ENCODE measurements at places on chromosomes 7 and 10.

DNA sequence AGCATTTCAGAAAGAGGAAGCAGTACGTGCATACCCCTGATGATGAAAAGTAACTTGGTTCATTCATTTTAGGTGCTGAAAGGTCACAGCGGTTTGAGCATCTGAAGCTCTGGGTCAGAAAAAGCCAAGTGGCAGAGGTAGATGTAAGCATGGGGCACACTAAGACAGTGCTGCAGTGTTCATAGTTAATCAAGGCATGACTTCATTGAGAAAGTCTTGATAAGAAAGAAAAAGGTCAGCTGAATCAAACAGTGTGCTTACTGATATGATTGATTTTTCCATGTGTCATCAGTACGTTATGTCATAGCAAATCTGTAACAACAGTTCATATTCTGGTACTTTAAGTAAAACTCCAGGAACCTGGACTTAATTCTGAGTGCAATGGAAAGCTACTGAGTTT lies 107.7 kb upstream of the PCLO start:
- no peak for DNase-seq

DNA sequence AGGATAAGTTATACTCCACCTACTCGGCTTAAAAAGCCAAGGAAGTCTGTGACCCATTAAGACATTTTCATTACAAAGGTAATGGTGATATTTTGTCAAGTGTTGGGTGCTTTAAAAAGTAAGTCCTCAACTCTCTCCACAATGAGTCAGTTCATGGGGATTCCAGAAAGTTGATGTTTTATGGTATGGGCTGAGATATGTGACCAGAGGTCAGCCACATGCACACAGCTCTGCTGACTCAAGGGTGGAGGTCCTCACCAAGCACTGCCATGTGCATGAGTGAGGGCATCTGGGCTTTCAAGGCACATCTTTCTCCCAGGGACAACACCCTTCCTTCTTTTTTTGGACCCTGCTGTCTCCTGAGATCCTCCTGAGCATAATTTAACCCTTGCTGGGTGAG lies 292.9 kb downstream of the PTEN start:
- no peak for DNase-seq

GRCh38 chr10:96618653-96619052 lies 31.8 kb upstream of the TM9SF3 start:
- DNase-seq = no peak

DNA sequence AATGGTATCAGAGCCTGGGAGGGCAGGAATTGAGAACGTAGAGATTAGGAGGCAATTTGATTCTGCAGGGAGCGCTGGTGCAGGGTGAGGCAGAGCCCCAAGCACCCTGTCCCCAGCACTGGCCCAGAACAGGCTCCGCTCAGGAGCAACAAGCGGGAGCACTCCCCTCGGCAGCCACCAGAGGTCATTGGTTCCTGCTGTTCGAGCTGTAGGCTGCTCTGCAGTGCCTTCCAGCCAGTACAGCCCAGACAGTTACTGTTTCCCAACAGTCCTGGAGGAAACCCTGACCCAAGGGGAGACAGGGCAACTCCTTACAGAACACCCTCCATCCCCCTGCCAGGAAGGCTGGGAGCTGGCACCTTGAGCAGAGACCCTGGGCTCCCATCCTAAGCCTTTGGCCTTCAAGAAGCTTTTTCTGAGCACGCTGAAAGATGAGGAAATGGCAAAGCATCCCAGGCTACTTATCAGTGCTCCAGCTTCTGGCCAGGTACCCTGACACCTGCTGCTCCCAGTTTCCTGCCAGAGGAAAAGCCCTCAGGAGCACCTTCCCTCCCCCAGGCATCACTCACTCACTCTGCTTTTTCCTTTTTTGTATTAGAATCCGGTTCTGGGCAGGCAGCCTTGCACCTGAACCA lies 71.2 kb upstream of the EFCAB10 start:
- DNase-seq = peak; percentile 93

- no peak for DNase-seq
Observed at GRCh38 chr7:128869138-128869943, 6.7 kb downstream of the ATP6V1F start.

DNA sequence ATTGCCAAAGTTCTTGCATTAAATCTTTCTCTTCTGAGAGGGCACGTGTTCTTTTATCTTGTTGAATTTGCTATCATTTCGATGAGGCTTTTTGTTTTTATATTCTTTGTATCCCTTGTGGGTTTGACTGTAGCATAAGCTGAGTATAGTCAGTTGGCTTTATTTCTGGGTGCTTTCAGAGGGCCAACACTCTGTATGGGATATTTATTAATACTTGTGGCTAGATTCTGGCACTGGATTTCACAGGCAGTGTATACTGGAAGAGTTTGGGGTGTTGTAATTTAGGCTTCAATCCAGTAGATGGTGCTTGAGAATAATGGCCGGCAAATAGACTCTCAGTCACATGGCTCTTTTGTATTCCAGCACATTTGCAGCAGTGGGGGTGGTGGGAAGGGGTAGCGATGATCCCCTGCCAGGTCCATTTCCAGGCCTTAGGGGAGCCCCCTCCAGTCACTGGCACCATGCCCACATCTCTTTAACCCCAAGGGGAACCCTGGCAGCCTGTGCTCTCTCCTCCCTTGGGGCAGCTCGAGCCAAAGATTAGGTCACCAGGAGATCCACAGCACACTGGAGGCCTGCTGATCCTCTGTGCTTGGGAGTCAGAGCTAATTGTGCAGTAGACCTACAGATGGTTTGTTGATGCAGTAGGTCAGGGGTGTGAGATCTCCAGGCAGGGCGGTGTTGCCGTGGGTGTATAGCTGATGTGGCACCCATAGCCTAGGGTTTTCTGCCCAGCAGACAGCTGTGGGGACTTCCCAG lies 81.8 kb downstream of the PTPN20 start:
- peak; percentile 87 for DNase-seq

GRCh38 chr10:43258211-43258561 lies 8.7 kb downstream of the RASGEF1A start:
- DNase-seq = no peak

GRCh38 chr7:7816084-7816483 lies 97.7 kb upstream of the RPA3 start:
- DNase-seq = no peak

- peak; percentile 79 for DNase-seq
Observed at GRCh38 chr7:41956705-41957104, 253.8 kb upstream of the INHBA start.

- no peak for DNase-seq
Observed at GRCh38 chr10:73586583-73586984, 4.6 kb downstream of the USP54 start.

GRCh38 chr7:121187676-121188075 lies 141.1 kb upstream of the WNT16 start:
- no peak for DNase-seq

DNA sequence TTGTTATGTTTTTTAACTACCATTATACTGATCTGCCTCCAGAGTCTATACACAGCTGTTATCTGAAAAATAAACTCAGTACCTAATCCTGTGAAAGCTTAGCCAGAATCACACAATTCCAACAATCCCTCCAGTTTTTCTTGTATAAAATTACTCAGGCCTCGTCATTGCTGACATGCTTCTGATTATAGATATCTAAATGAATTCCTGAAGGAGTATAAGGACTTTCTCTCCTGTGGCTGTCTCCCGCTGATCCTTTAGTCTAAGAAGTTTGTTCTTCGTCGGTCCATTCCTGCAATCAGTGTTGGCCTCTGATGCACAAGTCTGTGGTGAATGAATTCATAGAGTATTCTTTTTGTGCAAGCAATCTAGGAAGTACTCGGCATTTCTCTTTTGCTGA lies 288.9 kb upstream of the SEMA3C start:
- DNase-seq = no peak

DNA sequence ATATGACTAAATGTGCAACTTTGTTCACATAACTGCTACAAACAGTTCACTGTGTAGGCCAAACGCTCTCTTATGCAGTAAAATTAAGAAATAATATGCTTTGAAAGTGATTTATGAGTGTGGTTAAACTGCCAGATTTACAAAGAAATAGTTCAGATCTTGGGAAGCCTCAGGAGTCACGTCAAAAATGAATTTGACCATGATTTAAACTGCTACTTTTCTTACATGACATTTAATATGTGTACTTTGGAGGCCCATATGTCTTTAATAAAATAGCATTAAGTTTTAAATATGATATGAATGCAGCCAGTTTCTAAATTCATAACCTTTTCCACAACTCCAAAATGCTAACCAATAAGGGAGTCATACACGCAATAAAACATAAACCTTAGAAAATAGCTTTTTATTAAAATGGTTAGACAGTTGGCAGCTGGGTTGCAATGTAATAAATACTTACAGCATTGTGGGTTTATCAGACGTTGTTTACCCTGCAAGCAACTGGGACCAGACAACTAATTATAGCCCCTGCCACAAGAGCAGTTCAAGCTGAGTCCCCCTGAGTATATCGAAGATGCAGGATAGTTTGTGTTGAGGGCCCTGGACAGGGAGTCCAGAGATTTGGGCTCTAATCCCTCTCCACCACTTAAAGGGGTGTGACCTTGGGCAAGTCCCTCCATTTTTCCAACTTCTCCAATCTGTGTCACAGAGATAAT lies 640.4 kb downstream of the LRMDA start:
- DNase-seq = no peak

- DNase-seq = no peak
Observed at GRCh38 chr10:1418031-1418550, 319.2 kb downstream of the ADARB2 start.

- no peak for DNase-seq
Observed at GRCh38 chr10:15738270-15738925, 18.7 kb upstream of the ITGA8 start.

DNA sequence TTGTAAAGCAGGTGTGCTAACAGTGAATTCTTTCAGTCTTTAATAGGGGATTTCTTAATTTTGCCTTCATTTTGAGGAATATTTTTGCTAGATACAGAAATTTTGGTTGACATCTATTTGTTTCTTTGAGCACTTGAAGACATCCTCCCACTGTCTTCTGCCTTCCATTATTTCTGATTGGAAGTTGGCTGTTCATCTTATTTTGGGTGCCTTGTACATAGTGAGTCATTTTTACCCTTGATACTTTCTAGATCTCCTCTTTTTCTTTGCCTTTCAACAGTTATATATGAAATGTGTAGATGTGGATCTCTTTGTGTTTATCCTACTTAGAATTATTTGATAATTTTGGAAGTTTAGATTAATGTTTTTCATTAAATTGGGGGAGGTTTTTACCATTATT lies 631.0 kb downstream of the AUTS2 start:
- DNase-seq = no peak

GRCh38 chr7:42744746-42745145 lies 167.1 kb downstream of the C7orf25 start:
- DNase-seq = no peak
